Psoas muscle (tissue), 8 donors: ENCODE measurements at places on chromosomes 3 and 15. TPM values are rescaled to one million over a fixed set of nuclear protein-coding genes. Genes with fewer than 3 reads are reported as not detected.

- peak; percentile 31 for DNase-seq
Observed at GRCh38 chr3:112132975-112133448, at the start of gene GCSAM. TSS of gene GCSAM (minus strand) at chr3:112133248. CDS start at chr3:112133120, 128 bp downstream.

DNA sequence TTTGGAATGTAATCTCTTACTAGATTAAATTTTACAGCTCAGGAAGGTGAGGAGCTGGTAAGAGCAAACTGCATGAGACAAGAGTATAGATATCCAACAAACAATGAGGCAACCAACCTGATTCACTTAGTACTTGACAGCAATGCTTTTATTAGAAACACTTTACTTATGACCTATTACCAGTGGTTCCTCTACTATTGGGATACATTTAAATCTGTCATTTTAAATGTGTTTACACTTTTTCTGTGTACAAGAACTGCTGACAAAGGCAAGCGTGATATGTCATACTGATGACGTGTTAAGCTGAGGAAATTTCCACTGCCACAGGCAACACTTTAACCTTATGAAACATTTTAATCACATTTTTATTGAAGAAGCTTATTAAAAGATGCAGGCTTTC, 1043.3 kb downstream of the FHIT start:
- no peak for DNase-seq

GRCh38 chr3:28287046-28287445, 45.6 kb downstream of the CMC1 start:
- DNase-seq = no peak

- no peak for DNase-seq
Observed at GRCh38 chr3:64331605-64332004, 106.3 kb upstream of the PRICKLE2 start.

DNA sequence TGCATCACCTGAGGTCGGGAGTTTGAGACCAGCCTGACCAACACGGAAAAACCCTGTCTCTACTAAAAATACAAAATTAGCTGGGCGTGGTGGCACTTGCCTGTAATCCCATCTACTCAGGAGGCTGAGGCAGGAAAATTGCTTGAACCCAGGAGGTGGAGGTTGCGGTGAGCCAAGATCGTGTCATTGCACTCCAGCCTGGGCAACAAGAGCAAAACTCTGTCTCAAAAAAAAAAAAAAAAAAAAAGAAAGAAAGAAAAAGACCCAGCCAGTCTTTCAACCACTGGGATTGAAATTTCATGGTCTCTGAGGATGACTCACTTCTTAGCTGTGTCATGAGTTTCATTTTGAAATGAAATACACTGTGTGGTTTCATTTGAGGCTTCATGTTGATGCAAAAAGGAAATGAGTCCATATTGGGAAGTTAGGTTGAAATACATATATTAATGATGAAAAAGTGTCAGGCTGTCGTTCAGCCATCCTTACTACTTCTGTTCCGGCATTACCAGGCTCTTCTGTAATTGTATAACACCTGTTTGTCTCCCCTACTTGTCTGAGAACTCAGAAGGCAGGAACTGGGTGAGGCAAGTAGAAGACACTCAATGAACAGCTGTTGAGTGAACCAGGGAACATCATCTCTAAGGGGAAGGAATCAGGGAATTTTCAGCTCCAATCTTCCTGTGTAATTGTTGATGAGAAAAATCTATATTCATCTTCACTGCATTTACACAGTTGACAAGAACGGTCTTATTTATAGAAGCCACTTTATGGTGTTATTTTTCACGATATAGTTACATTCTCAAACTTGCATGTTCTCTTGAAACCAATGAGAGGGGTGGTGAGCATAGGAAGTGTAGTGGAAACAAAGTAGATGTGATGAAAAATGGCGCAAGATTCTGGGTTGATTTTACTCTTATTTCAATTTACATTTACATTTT, 87.4 kb downstream of the NFKBIZ start:
- DNase-seq = no peak

DNA sequence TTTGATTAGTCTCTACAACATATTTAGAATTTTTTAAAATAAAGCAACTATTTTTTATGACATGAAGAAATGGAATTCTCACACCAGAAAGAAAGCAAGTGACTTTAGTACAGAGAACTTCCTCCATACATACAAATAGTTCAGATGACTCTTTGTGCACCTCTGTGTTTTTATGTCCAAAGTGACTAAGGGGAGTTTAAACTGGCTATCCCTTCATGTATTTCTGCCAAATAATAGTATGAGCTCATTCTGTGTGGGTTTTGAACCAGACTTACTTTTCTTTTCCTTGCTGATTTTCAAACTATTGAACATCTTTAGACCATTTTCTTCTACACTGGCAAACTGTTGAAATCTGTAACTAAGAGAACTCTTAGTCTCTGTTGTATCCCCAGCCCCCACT, 196.3 kb downstream of the EPHA3 start:
- DNase-seq = no peak

DNA sequence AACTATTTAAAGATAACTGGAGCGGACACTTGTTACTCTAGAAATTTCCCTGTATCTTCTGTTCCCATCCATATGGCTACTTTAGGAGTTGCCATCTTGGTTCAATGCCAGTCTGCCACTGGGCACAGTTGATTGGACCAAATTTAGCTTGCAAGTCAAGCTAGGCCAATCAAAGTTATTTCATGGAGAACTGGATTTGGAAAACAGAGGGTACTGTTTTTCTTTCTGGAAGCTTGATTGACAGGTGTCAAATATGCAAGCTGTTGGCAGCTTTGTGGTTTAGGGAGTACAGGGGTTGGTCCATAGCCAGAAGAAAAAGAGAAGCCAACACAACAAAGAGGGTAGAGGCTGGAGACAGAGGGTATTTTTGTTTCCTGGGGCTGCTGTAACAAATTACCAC, 33.4 kb upstream of the KLHL25 start:
- DNase-seq = no peak

Gene CCR1
- 4.0 TPM for total RNA-seq
